Stimulated activated CD8-positive, alpha-beta memory T cell treated with anti-CD3 and anti-CD28 coated beads, Interleukin-7, amount 100 ng/mL, for 1 hour (primary cell): ENCODE measurements at places on chromosomes 2 and 18.

GRCh38 chr18:3451183-3451988 lies 1.4 kb downstream of the TGIF1 start:
- DNase-seq: peak; percentile 63

DNA sequence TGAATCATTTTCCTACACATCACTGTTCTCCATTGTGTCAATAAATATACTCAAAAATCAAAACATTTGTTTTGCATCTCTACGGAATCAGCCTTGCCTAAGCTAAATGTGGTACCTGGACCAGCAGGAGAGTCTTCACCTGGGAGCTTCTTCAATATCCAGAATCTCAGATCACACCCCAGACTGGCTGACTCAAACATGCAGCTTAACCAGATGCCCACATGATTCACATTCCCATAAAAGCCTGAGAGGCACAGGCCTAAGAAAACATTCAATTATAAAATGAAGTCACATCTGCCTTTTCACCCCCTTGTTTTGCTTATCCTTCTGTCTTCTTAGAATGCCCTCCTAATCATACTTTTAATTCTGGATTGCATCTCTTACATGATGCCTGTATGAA lies 1045.5 kb upstream of the NXPH2 start:
- no peak for DNase-seq

- DNase-seq: no peak
These were observed 11.3 kb upstream of the MALL start for GRCh38 chr2:110126906-110127305.

DNA sequence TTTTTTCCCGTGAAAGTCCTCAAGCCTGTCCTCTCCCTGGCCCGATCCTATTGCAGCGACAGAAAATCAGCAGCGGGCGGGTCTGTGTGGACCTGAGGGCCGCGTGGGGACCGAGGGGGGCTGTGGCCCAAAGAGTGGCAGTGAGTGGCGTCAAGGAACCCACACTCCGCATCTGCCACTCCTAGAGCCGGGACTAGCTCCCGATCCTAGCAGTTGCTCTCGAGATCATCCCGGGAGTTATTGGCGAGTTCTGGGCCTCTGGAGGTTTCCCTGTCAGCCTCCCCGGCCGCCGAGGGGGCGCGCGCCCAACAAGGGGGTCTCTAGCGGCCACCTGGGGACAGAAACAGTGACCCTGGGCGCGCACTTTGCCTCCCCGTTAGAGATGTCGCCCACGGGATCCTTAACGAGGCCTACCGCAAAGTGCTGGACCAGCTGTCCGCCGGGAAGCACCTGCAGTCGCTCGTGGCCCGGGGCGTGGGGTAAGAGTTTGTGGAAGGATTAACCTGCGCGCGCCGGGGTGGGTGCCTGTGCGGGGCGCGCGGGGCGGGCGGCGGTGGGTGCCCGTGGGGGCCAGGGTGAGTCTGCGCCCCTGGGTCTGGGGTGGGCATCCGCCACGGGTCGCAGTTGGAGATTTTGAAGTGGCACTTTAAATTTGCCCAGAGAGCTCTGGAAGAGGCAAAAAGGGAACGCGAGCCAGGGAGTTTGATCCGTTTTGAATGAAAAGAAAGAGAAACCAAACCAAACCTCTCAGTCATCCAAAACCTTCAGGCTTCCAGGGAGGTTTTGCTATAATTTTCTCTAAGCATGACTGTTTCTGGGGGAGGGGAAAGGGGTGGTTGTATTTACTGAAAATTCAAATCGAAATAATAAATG lies 3.5 kb downstream of the ADCYAP1 start:
- no peak for DNase-seq

DNA sequence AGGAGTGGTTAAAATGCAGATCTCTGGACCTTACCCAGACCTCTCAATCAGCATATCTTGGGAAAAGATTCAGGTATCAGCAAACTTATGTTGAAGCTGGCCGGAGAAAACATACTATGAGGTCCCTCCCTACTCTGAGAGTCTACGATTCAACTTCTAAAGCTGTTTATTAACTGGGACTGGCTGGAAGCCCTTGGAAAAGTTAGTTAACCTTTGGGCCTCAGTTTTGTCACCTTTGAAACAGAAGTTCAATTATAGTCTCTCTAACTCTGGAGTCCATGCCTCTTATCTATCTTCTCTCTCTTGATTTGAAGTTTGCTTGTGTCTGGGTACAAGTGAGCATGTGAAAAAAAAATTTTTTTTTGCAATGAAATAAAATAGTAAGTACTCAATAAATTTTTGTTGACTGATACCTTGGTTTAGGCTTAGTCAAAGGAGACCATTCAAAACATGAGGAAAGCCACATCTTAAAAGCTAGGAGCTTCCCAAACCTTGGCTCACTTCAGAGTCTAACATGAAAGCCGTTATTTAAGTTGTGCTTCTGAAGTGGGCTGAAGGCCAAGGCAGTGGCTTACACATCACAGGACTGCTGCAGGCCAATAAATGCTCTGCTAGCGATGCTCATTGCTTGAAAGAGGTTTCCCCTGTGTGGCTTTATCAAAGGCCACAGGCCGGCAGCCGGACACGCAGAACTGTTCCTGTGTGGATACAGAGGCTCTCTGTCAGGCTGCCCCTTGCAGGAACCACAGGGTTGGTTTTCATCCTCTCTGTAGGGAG lies 110.6 kb upstream of the FAM136A start:
- DNase-seq: no peak

DNA sequence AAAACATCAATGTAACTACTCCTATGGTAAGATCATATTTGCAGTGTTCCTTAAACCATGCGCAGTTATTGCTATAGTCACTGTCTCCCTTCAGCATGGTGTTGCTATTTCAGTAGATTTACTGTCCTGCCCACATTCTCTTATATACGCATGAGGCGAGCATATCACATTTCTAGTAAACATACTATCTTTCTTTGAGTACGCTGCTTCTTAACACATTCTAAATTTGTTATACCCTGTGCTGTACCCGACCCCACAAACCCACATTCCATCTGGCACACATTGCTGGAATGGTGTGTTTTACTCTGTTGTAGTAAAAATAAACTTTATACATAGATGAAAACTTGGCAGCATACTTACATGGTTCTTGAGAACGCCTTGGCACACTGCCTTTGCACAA lies 163.3 kb downstream of the QPCT start:
- DNase-seq: no peak

DNA sequence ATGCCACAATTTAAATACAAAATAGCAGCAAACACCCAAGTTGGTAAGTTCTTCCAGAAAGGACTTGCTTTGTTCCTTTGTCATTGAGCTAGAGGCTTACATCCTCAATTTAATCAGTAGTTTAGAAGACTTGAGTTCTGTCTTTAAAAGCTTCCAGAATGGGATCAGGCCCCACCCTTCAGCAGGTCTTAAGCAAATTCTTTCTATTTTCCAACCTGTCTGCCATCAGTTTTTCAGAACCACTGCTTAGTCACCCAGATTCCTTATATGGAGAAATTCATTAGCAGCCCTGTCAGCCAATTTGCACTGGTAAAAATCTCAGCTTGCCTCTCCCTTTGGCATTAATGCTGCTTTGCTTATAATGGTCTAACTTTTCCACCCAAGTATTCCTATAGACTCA lies 263.6 kb upstream of the HNMT start:
- DNase-seq: no peak

DNA sequence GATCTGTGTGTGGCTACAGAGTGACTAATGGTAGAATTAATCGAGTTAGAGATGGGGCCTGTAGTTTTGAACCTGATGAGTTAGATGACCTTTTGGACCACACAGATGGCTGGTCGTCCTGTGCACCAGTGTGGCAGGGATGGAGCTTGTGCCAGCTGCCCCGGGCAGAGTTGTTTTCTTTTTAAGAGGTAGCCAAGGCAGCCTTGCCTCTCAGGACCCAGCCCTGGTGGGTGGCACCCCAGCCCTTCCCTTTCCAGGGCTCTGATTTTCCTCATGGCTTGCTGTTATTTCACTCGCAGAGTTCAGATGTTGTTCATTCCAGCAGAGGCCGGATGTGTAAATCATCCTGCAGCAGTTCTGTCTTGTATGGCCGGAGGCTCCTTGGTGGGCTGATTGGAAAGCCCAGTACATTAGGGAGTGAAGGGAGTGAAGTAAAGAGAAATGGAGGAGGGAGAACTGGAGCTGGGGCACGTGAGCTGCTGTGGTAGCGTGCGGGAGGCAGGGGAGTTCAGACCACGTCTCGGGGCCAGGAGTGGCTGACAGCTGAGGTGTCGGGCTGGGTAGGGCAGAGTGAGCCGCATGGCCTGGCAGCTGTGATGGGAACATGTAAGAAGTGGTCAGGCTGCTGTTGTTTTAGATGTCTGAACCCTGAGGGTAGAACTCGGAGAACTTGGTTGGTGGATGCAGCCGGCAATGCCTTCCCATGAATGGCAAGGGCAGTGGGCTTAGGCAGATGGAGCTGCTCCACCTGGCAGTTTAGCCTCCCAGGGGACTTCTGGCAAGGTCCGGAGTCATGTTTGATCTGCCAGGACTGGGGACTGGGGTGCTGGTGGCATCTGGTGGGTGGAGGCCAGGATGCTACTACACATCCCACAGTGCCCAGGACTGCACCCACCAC lies 28.8 kb downstream of the ASAP2 start:
- no peak for DNase-seq

- DNase-seq: no peak
These were observed 218.3 kb downstream of the PTGR3 start for GRCh38 chr18:74990563-74991081.

DNA sequence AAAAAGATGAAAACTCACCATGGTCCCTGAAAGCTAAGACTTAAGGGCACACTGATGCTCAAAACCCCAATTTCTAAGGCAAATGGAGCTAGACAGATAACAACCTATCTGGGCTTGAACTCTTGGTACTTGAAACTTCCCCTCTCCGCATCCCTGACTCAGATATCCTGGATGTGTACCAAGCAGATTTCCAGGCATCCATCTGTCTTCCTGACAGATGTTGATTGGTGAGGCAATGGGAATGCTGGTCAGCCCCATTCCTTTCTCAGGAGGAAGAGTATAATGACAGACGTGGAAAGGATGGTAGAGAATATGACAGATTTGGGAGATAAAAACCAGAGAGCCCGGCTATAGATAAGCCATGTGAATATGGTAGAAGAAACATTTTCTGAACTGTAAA lies 69.2 kb downstream of the ADD2 start:
- DNase-seq: no peak

- no peak for DNase-seq
These were observed 61.7 kb downstream of the KCNS3 start for GRCh38 chr2:17940091-17940630.

- DNase-seq: no peak
These were observed 37.8 kb upstream of the SEC11C start for GRCh38 chr18:59101830-59102414.

- DNase-seq: no peak
These were observed 182.7 kb downstream of the EPHA4 start for GRCh38 chr2:221389421-221389820.

DNA sequence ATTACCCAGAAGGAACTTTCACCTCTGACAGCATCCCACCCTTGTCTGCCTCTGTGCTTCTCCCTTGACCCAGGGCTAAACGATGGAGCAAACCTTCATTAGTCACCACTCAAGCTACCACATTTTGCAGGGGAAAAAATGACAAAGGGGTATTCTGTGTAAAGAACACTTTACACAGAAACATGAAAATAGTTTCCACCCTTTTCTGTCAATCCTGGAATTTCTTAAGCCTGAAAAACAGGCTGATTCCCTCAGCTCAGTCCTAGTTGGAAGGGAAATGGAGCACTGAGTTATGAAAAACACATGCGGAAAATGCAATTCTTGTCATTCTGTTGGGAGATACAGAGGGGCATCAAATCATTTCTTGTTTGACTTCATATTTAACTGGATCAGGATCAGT lies 175.0 kb upstream of the HNRNPA3 start:
- DNase-seq: no peak

DNA sequence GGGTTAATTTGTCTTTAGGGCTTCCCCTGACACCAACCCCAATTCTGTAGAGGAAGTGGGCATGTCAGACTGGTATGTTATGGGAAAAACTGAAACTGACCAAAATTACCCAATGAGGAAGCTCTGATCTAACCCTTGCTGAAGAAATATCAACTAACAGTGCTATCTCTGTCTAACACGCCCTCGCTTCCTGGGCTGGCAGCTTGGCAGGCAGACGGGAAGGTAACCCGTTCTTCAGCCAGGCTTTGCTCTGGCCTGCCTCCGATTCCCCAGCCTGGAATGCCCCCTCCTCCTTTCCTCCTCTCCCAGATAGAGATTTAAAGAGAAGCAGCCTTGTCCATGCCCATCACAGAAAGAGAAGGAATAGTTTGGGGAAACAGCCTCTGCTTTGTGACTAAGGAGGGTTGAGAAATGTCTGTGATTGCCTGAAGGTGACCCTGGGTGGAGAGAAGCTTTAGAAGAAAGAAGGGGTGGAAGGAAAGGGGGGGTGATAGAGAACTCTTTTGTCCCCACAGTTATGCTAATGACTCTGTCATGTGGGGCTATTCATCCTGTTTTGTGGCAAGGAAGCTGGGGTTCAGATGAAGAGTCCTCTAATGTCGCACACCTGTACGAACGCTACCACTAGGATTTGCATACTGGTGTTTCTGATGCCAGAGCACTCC lies 15.4 kb downstream of the HK2 start:
- DNase-seq: no peak

DNA sequence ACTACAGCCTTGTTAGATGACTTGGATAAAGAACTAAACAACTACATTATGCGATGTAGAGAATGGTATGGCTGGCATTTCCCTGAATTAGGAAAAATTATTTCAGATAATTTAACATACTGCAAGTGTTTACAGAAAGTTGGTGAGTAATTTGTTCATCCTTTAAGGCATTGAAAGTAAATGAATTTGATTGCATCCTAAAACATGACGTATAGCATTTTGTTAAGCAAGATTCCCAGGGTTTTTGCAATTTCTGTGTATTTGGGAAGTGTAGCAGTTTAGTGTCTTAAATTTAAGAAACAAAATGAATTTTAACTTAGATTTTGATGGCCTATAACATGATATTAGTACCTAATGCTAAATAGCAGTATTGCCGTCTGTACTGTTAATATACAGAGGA lies 24.8 kb downstream of the NOP58 start:
- no peak for DNase-seq

DNA sequence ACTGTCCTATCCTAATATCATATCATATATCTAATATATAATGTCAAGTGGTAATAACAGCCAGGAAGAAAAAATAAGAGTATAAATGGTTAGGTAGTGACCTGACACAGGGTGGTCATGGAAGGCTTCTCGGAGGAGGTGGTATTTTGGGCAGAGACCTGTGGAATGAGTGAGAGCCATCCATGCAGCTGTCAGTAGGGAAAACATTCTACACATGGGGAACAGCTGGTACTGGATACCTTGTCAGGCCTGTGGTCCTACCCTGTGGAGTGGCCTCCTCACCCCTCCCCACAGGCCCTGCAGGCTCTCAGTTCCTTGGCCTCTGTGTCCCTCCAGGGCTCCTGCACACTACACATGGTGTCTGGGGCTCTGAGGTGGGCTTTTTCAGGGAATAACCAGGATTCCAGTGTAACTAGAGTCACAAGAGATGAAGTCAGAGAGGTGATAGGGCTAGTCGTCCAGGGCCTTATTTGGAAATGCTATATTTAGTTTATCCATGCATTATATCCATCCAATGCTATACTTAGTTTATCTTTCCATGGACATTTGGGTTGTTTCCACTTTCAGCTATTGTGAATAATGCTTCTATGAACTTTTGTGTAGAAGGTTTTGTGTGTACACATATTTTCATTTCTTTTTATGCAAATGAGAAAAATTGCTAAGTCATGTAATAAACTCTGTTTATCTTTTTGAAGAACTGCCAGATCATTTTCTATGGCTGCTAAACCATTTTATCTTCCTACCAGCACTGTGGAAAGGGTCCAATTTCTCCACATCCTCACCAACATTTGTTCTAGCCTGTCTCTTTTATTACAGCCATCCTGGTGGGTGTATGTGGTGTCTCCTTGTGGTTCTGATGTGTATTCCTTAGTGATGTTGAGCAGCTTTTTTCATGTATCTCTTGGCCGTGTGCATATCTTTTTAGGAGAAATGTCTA lies 75.6 kb downstream of the TPGS2 start:
- no peak for DNase-seq
